CD8-positive, alpha-beta memory T cell (primary cell): ENCODE measurements at places on chromosomes 4 and X.

GRCh38 chr4:67632492-67632891, 68.5 kb downstream of the UBA6 start:
- no peak overlapping the region for H3K4me3 ChIP-seq
- no peak for DNase-seq
- no peak overlapping the region for H3K27ac ChIP-seq
- peaks cover 19% of the 10 kb centered on the region for H3K36me3 ChIP-seq
- H3K4me1 ChIP-seq = no peaks in the 10 kb centered on the region

GRCh38 chr4:84917086-84917821, 49.2 kb downstream of the WDFY3 start:
- H3K36me3 ChIP-seq = no peaks in the 10 kb centered on the region
- H3K4me1 ChIP-seq = no peaks in the 10 kb centered on the region
- no peak overlapping the region for H3K4me3 ChIP-seq
- H3K27me3 ChIP-seq = no peaks in the 10 kb centered on the region
- DNase-seq = no peak
- no peak overlapping the region for H3K27ac ChIP-seq

DNA sequence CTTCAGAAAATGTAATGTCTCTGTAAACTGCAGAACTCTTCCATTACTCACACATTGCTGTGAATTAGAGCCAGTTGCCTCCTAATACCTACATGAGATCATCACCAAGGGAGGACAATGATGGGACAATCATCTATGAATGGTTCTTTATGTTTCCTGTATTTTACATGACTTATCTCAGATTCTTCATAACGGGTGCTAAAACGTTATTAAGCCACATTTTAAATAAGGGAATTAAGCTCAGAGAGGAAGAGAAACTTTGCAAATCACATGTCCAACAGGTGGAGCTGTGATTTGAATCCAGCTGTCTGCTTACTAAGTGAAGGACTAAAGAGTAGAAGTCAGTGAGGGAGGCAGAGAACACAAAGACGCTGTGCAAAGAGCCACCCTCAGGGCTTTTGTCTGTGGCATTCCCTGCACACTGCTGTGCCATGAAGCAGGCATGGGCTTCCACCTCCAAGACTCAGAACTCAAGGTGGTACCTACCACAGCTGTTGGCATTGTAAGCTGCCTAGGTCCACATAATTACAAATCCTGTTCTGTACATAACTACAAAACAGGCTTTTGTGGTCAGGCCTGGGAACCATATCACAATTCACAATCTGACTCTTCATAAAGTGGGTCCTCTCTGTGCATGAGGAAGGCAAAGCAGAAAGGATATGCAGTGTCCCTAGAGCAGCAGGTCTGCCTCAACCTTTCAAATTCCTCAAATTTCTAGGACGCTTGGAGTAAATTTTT, 12.8 kb downstream of the TBC1D9 start:
- H3K36me3 ChIP-seq = no peaks in the 10 kb centered on the region
- H3K4me3 ChIP-seq = no peak overlapping the region
- DNase-seq = no peak
- H3K27me3 ChIP-seq = no peaks in the 10 kb centered on the region

- no peak for DNase-seq
- H3K27ac ChIP-seq = no peak overlapping the region
- no peaks in the 10 kb centered on the region for H3K36me3 ChIP-seq
- H3K4me3 ChIP-seq = no peak overlapping the region
- H3K4me1 ChIP-seq = no peaks in the 10 kb centered on the region
Measured at GRCh38 chr4:13202701-13203100, 281.4 kb downstream of the RAB28 start.

- H3K27ac ChIP-seq = no peak overlapping the region
- H3K36me3 ChIP-seq = no peaks in the 10 kb centered on the region
- DNase-seq = no peak
Measured at GRCh38 chrX:38111196-38111595, 104.8 kb downstream of the SYTL5 start.

GRCh38 chr4:152708796-152709195, 29.0 kb upstream of the TMEM154 start:
- no peak overlapping the region for H3K27ac ChIP-seq
- H3K36me3 ChIP-seq = no peaks in the 10 kb centered on the region
- DNase-seq = no peak
- H3K27me3 ChIP-seq = no peaks in the 10 kb centered on the region
- no peaks in the 10 kb centered on the region for H3K4me1 ChIP-seq

- no peaks in the 10 kb centered on the region for H3K36me3 ChIP-seq
- no peak overlapping the region for H3K27ac ChIP-seq
- H3K4me3 ChIP-seq = no peak overlapping the region
- no peaks in the 10 kb centered on the region for H3K4me1 ChIP-seq
Measured at GRCh38 chrX:16560173-16560572, 89.8 kb upstream of the S100G start.

DNA sequence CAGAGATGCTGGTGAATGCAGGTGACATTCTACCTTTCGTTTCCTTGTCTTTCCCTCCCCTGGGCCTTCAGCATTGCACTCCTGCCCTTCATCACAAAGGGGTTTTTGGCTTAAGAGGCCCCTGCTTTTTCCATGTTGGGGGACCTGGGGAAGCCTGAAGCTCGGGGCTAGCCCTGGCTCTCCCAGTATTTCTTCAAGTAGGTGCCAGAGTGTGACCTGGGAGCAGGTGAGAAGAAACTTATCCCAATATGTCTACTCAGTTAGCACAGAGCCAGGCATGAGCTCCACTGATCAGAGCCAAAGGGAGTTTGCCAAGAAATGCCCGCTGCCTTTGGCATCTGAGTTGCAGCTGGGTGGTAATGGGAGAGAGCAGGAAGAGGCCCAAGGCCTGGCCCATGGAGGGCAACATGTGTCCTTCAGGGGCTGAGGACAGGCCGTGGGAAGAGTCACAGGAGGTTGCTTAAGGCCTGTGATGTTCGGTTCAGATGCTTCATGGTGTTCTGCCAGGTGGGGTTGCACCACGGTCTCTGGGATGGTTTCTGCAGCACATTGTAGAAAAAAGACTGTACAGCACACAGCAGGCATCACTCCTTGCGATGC, 7.6 kb downstream of the PRRG3 start:
- H3K27me3 ChIP-seq = no peaks in the 10 kb centered on the region
- no peaks in the 10 kb centered on the region for H3K36me3 ChIP-seq
- H3K4me1 ChIP-seq = no peaks in the 10 kb centered on the region
- H3K27ac ChIP-seq = no peak overlapping the region
- H3K4me3 ChIP-seq = no peak overlapping the region

- H3K36me3 ChIP-seq = no peaks in the 10 kb centered on the region
- no peak for DNase-seq
- no peaks in the 10 kb centered on the region for H3K4me1 ChIP-seq
- H3K27me3 ChIP-seq = no peaks in the 10 kb centered on the region
Measured at GRCh38 chr4:19936476-19936875, 315.2 kb upstream of the SLIT2 start.

DNA sequence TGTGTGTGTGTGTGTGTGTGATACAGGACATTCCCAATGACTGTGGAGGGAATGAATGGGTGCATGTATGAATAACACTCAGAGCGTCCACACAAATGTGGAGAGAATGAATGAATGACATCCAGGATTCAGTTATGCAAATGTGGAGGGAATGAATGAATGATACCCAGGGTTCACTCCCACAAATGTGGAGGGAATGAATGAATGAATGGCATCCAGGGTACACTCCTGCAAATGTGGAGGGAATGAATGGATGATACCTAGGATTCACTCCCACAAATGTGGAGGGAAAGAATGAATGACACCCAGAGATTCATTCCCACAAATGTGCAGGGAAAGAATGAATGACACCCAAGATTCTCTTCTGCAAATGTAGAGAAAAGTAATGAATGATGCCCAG, 36.0 kb upstream of the ASMTL start:
- H3K4me3 ChIP-seq = no peak overlapping the region
- no peak overlapping the region for H3K27ac ChIP-seq
- DNase-seq = no peak
- H3K27me3 ChIP-seq = no peaks in the 10 kb centered on the region

GRCh38 chrX:112670977-112671376, 8.8 kb downstream of the LHFPL1 start:
- H3K36me3 ChIP-seq = no peaks in the 10 kb centered on the region
- no peak overlapping the region for H3K4me3 ChIP-seq
- no peaks in the 10 kb centered on the region for H3K4me1 ChIP-seq

- no peak overlapping the region for H3K27ac ChIP-seq
- H3K27me3 ChIP-seq = no peaks in the 10 kb centered on the region
Measured at GRCh38 chr4:37464373-37465128, 220.0 kb downstream of the NWD2 start.

- H3K27ac ChIP-seq = no peak overlapping the region
- H3K4me3 ChIP-seq = no peak overlapping the region
- no peak for DNase-seq
- H3K36me3 ChIP-seq = no peaks in the 10 kb centered on the region
- no peaks in the 10 kb centered on the region for H3K27me3 ChIP-seq
Measured at GRCh38 chr4:7922466-7922865, 17.2 kb downstream of the AFAP1 start.

DNA sequence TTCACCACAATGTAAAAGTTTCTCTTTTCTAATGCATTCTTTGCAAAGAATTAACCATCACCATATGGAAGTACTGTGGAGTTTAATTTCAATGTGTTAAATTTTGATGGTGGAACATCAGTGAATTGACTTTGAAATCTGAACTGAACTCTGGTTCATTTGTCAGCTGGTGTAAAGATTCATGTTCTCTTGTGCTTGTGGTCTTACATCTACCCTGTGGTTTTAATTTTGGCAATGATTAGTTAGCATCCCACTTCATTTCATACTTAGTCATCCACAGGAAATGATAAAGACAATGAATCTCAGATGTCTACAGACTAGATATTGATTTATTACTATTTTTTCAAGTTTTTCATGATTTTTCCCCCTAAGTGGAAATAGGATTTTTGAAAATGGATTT, 77.8 kb downstream of the GRID2 start:
- H3K36me3 ChIP-seq = no peaks in the 10 kb centered on the region
- DNase-seq = no peak
- no peaks in the 10 kb centered on the region for H3K4me1 ChIP-seq
- H3K27ac ChIP-seq = no peak overlapping the region

DNA sequence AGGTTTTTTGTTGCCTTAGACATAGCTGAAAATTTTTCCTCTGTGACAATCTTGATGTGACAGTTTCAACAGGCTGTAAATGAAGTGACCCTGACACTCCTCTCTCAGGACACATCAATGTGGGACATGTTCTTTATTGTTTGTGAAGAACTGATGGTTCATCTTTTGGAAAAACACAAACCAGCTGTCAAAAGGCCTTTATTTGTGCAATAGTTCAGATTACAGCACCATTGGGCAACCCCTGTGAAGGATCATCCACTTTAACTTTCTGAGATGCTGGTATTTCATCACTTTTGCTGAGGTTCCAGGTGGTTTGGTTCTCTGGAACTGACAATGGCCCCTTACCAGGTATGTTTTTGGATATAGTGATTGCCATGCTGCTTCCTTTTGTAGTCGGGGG, 40.3 kb downstream of the OSTC start:
- no peaks in the 10 kb centered on the region for H3K27me3 ChIP-seq
- DNase-seq = no peak
- no peak overlapping the region for H3K4me3 ChIP-seq

GRCh38 chr4:107755841-107756356, 35.9 kb upstream of the PAPSS1 start:
- no peaks in the 10 kb centered on the region for H3K36me3 ChIP-seq
- no peak overlapping the region for H3K4me3 ChIP-seq
- H3K27ac ChIP-seq = no peak overlapping the region
- DNase-seq = no peak
- H3K27me3 ChIP-seq = no peaks in the 10 kb centered on the region

GRCh38 chr4:98908182-98908581, 20.8 kb downstream of the EIF4E start:
- H3K36me3 ChIP-seq = no peaks in the 10 kb centered on the region
- no peak overlapping the region for H3K4me3 ChIP-seq
- no peak for DNase-seq
- H3K4me1 ChIP-seq = peaks cover 42% of the 10 kb centered on the region
- H3K27ac ChIP-seq = no peak overlapping the region
- H3K27me3 ChIP-seq = no peaks in the 10 kb centered on the region

DNA sequence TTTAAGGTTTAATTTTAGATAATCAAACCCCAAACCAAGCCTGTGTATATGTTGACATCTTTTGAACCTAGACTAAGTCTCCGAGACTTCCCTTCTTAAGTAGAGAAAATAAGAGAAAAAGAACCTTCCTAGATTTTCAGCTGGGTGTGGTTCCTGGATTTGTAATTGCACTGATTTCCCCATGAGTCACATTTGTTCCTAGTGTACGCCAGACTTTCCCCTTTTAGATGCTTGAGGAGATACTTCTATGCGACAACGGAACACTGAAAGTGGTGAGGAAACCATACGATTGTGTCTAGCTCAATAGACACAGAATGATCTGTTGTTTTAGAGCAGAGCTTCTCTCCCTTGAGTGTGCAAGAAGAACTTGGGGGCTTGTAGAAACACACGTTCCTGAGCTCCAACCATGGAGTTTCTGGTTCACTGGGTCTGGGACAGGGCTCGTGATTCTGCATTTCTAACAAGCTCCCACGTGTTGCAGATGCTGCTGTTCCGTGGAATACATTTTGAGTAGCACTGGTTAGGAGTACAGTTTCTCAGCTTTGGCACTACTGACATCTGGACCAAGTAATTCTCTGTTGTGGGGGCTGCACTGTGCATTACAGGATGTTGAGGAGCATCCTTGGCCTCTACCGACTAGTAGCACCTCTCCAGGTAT, 87.1 kb downstream of the AMELX start:
- no peak for DNase-seq
- H3K27ac ChIP-seq = no peak overlapping the region
- H3K27me3 ChIP-seq = no peaks in the 10 kb centered on the region
- no peak overlapping the region for H3K4me3 ChIP-seq

DNA sequence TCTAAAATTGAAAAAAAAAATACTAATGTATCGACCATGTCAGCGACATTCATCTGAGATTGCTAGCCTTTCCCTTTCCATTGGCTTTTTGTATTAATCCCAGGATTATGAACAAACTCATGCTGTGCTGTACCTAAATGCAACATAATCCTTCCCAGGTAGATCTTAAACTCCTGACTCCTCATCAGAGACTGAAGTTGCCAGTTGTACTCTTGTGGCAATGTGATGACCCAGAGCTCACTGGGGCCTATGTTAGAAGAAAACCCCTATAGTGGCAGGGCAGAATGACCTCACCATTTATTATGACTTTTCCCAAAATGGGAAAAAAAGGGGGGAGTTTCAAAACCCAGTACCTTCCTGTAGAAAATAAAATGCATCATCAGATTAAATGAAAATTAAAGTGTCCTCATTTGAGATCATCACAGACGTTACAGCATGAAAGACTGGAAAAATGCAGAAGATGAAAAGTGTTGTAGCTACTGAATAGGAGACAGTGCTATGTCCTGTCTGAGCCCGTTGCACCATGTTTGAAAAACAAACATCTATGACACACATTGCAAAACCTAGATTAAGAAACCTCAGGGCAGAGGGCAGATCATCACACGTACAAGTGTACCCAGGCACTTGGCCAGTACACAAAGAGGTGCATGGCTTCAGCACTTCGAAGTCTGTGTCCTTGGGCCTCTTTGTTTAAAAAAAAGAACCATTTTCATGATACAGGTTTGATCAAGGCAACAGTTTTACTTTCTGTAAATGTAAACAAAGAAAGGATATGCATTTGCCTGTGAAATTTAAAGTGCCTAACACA, 6.8 kb upstream of the ACSL4 start:
- H3K27me3 ChIP-seq = no peaks in the 10 kb centered on the region
- H3K4me1 ChIP-seq = no peaks in the 10 kb centered on the region
- no peak overlapping the region for H3K4me3 ChIP-seq
- H3K36me3 ChIP-seq = no peaks in the 10 kb centered on the region
- H3K27ac ChIP-seq = no peak overlapping the region
